ENCODE measurements at places on chromosomes 1 and 21.
A peak's percentile ranks its signal among the peaks of the same experiment; 100 is the strongest.

DNA sequence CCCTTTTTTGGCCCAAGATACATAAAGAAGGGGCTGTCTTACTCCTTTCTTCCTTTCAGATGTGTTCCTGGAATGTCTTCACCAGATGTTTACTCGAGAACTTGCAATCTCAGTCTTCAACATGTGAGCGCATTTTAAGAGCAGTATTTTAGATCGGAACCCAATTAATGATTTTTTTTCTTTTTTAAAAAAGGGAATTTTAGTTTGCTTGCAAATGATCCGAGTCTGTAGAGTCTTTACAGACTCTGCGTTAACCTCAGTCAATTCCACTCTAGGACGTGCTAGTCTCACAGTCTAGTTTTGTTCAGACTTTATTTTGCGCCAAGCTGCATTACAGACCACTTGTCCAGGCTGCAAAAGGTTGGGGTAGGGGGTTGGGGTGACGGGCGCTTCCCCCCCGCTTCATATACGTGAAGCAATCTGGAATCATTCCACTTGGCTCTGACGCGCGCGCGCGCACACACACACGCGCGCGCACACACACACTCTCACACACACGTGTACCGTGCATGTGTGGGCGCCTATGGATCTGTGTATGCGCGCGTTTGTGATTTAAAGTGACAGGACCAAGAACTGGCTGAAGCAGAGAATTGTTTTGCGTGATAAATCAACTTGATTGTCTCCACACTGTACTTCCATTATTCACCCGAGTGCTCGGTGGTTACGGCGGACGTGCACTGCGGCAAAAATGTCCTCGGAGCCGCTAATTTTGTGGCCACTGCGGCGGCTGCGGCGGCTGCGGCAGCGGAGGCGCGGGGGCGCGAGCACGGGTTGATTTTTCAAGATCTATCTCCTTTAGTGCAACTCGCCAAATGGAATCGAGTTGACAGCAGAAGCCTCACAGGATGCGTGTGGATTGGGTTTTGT is 25.6 kb upstream of the NFIA start:
- DNase-seq, result no peak

DNA sequence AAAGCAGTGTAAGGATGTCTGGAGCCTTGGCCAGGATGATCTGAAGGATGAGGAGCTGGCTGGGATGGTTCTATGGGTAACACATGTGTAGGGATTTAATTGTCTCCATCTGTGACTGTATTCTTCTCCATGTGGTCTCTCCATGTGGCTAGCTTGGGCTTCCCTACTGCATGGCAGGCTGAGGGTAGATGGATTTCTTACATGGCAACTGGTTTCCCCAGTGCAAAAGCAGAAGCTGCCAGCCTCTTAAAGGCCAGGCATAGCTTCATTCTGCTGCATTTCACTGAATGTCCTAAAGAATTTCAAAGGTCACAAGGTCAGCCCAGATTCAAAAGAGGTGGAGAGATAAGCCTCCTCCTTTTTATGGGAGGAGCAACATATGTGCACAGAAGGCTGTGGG is 61.7 kb downstream of the XCL2 start:
- DNase-seq, result no peak

- no peak for DNase-seq
These were observed 57.3 kb downstream of the SERBP1 start for GRCh38 chr1:67372898-67373297.

GRCh38 chr1:224799083-224799482 is 130.4 kb upstream of the DNAH14 start:
- no peak for DNase-seq

- no peak for DNase-seq
These were observed 11.3 kb downstream of the TMEM63A start for GRCh38 chr1:225870911-225871310.

DNA sequence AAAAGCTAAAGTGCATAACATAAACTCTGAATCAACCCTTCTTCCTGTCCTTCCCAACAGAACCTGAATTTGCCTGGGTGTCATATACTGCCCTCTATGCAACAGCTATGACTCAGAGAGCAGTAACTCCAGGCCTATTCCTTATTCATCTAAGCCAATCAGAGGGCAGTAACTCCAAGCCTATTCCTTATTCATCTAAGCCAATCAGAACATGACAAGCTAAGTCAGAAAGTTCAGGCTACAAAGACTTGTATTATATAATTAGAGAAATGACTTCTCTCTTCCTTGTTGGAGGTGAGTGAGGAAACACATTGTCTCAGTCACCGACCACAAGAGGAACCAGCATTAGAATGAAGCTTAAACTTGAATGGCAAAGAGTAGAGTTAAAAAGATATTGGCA is 26.2 kb upstream of the TADA1 start:
- DNase-seq, result no peak

GRCh38 chr1:159923203-159924024 is 1.9 kb downstream of the TAGLN2 start:
- DNase-seq, result peak; percentile 47

DNA sequence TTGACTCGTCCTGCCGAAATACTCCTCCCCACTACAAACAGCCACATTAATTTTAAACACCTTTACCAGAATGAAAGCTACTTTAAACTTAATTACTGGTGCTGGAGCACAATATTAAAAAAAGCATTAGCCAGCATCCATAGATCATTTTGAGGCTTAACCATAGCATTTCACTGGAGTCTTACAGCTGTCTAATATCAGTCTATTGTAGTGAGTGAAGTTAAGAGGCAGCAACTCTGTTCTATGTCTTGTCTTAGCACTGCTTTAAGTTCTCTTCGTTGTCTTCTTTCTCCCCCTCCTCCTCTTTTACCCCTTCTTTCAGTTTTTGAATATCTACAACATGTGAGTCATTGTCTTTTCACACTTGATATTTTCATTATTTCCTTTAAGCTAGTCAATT is 49.3 kb downstream of the ADGRL2 start:
- no peak for DNase-seq

DNA sequence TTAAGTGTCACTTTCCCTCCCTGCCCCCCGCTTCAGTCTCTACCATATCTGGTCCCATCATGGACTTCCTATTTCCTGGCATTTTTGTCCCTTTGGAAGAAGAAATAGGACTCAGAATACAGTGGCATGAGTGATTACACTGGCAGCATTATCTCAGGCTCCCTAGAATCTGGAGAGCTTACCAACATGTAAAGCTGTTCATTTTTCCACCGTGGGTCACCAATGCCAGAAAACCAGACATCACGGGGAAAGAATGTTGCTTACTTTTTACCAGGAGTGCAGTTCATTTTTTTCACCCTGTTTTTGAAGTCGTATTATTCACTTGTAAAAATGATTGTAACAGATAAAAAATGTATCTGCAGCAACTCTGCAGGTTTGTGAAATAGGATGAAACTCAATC is 44.8 kb downstream of the BACH1 start:
- DNase-seq, result no peak

DNA sequence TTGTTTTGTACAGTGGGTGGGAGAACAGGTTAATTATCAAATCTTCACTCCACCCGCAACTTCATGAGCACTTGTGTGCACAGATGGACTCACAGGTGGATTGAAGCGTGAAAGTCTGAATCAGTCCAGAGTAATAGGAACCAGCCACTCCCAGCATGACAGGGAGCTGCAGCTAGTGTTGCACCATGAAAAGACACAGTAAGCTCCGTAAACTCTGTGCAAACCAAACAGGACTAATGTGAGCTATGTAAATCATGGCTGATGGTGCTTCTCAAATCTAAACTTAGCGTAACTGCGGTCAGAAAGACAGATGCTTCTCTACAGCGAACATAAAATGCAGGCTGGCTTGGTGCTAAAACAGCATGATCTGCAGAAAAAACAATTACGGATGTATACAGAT is 114.4 kb downstream of the CENPF start:
- no peak for DNase-seq

DNA sequence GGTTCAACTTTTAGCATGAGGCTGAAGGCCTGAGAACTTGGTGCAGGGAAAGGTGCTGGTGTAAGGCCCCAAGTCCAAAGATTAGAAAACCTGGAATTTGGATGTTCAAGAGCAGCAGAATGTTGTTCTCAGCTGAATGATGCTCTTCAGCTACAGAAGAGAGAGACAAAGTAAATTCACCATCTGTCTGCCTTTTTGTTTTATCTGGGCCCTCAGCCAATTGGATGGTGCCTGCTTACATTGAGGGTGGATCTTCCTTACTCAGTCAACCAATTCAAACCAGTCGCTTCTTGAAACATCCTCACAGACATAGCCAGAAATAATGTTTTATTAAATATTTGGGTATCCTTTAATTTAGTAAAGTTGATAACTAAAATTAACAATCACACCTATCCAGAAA is 748.2 kb upstream of the ADAMTS5 start:
- DNase-seq, result no peak

DNA sequence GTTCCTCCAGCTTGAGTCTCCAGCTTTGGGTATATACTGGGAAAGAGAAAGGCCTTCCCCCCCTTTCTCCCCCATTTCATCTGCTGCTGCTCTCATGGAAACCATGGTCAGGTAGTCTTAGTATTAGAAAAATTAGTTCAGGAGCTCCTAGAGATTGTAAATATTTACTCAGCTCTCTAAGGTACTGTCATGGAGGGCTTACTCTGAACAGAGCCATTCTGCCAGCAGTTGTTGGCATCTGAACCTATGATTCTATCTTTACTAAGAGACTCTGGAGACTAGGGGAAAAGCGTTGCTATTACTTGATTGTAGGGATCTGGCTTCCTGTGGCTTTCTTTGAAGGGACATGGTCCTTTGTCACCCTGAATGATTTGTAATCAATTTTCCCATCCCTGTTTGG is 6.1 kb downstream of the INTS3 start:
- DNase-seq, result no peak

- peak; percentile 97 for DNase-seq
These were observed at the start of gene PHF13 for GRCh38 chr1:6613361-6614018. TSS of gene PHF13 (plus strand) at chr1:6613731. CDS start at chr1:6614067, 336 bp downstream.

DNA sequence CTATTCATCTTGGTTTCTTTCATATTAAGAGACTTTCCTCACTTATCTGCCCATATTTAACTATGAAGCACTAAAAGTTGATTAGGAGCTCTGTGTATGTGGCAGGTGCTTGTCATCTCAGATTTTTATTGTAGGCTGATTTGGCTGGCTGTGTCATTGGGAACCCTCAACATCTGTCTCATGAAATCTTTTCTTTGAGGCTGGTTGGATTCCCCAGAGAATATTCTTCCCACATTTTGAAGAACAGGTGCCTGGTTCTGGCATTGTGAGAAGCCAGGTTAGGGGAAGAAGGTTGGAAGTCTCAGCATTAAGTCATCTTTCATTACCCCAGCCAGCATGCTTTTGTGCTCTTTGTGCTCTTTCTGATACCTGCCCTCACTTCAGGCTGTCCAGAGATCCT is 37.1 kb downstream of the EEIG2 start:
- no peak for DNase-seq

GRCh38 chr1:162144268-162144667 is 74.8 kb downstream of the NOS1AP start:
- no peak for DNase-seq

DNA sequence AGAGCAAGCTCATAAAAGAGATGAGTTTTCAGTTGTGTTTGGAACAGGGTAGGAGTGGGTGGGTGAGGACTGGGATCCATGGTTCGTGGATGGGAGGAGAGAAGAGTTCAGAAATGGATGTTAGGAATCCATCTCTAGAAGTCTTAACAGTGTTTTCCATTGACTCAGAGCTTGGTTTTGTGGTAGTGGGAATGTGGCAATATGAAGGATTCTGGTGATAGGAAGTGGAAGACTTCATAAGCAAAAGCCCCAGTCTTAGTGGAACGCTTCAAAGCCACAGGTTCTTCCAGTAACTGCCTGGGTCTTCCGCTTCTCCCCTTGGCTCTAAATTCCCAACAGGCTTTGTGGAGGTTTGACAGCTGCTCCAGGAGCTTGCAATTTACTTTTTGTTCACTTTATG is 167.9 kb downstream of the KCNJ6 start:
- DNase-seq, result no peak

DNA sequence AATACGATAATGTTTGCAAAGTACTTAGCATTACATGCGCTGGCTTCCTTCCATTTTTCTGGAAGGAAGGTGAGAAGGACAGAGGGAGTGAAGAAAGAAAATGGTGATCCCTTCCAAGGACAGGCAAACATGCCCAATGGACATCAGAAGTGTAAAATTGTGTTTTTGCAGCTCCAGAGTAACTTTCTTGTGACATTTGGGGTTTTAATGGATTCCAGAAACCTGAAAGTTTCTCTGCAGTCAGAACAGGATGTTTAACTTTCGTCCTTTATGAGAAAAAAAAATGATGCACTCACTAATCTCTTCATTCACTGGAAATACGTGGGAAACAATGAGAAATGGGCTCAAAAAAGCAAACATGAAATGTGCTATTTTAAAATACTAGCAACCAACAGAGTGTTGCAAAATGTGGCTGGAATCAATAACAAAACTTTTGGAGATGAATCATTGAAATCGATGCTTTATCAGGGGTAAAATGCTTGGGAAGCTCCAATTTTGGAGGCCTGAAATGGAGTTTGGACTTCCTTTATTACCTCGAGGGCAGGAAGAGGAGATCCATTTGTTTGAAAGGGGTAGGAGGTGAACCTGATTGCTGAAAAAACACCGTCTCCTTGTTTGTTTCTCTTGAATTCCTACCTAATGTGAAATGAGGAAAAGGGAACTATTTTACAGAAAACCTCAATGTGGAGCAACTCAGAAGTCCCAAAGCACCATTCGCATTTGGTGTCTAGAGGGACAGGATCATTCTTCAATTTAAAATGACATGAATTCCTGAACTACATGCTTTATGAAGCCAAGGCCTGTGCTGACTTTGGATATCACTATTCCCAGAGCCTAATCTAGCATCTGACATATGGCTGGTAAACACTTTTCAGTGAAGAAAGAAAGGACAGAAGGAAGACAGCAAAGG is 129.5 kb downstream of the TRABD2B start:
- DNase-seq, result no peak

- no peak for DNase-seq
These were observed 8.9 kb downstream of the MRTO4 start for GRCh38 chr1:19260211-19261138.

DNA sequence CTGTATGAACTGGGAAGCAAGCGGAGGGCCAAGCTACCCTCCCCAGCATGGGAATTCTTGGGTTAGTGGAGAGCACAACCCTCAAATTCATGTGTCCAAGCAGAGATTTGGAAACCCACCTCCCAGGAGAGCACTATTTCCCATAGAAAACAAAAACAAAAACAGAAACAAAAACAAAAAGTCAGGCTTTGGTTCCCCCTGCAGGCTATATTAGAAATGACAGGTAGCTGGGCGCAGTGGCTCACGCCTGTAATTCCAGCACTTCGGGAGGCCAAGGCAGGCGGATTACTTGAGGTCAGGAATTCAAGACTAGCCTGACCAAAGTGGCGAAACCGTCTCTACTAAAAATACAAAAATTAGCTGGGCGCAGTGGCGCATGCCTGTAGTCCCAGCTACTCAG is 10.8 kb downstream of the MINDY1 start:
- DNase-seq, result no peak
